Upper lobe of left lung (tissue), 6 donors: ENCODE measurements at places on chromosomes 5 and 9.

DNA sequence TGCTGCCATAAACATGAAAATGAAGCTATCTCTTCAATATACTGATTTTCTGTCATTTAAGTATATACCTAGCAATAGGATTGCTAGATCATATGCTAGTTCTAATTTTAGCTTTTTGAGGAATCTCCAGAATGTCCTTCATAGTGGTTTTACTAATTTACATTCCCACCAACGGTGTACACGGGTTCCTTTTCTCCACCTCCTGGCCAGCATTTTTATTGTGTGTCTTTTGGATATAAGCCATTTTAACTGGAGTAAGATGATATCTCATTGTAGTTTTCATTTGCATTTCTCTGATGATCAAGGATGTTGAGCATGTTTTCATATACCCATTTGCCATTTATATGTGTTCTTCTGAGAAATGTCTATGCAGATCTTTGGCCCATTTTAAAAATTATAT is 446.5 kb downstream of the GABRG2 start:
- DNase-seq: no peak

DNA sequence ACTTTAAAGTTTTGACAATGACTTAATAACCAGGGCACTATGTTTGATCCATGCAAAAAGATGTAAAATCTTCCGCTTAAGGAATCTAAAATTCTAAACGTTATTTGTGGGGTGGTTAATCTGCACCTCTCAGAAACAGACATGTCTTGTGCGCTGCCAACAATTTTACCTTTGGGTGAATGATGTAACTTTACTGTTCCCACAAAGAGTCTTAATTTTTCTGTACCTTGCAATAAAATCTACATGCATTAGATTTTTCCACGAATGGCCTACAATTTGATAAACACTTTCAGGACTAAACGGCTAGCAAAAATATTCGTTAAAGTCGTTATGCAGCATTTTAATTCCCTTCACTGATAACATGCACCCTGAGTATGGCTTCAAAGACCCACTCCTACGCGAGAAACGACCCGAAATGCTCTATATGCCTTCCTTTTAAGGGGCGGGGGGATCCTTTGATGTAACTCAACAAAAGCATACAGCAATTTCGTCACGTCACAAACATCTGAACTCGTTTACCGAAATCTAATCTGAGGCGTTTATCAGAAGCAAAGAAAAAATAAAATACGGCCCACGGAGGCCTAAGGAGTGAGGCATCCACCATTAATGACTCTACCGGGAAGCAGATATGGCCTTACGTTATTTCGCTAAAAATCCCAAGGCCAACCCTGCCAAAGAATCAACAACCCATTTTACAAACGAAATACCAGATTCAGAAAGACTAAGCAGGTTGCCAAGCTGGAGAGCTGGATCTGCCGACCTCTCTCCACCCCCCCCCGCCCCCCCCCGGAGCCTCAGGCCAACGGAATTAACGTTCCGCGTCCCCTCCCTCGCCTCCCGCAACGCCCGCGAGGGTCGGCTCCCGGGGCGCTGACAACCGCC is 621 bp downstream of the AK6 start:
- no peak for DNase-seq

DNA sequence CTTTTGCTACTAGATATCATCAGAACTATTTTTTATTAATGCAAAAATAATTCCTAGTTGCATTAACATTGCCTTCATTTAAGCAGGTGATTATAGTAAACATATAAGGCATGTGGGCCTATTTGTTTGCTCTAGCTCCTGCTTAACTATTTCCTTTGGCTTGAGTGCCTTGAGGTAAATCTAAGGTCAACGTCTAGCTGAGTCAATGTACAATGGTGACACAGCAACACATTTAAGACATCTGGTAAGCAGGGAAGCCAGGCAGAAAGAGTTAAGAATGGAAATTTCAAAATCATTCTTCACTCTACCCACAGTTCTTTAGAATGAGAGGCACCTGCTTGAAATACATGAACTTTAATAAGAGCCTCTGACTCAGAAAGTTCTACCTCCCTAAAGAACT is 111.9 kb upstream of the FST start:
- no peak for DNase-seq

GRCh38 chr5:60727033-60727679 is 27.2 kb upstream of the DEPDC1B start:
- no peak for DNase-seq

DNA sequence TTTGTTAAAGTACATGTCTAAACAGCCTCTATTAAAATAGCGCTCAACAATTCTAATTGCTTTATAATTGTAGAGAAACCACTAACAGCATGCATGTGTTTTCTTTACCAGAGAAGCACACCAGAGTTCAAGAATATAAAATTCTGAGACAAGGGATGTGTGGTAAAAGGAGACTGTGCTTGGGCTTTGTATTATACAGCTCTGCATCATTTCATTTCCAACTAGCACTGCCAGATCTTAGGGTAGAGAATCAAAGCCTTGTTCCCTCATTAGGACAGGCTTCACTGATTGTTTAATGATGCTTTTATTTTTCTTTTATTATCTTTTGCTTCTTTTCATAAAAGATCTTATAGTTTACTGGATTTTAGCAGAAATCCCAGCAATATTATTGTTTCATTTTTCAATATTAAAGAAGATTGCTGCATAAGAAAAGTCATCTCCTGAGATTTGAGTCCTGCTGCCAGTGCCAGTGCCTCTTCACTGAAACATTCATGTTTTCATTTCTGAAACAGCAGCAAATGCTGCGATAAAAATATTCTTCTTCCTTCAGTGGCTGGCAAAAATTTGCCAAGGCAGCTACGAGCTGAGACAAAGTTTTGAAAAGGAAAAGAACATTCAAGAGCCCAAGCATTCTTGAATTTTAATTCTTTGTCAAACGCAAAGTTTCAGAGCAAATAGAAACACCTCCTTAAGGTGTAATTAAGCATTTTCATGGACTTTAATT is 491.0 kb upstream of the PIK3R1 start:
- no peak for DNase-seq
